Tibial nerve (tissue), 4 donors: ENCODE measurements at places on chromosomes 7 and 10. TPM values are rescaled to one million over a fixed set of nuclear protein-coding genes. Genes with fewer than 3 reads are reported as not detected.
A peak's percentile ranks its signal among the peaks of the same experiment; 100 is the strongest.

Gene SLC18A3
- total RNA-seq, result not detected

GRCh38 chr7:92244808-92245486 lies 767 bp downstream of the KRIT1 start:
- peak overlapping the region; percentile 83 for H3K4me3 ChIP-seq
- no peaks in the 10 kb centered on the region for H3K4me1 ChIP-seq
- peak overlapping the region; percentile 92 for H3K27ac ChIP-seq
- no peaks in the 10 kb centered on the region for H3K27me3 ChIP-seq
- H3K36me3 ChIP-seq, result no peaks in the 10 kb centered on the region
- DNase-seq, result no peak

Gene BAG3
- 38.4 TPM for total RNA-seq

GRCh38 chr7:78215199-78215598 lies 416.6 kb downstream of the PHTF2 start:
- no peak overlapping the region for H3K27ac ChIP-seq
- no peak overlapping the region for H3K4me3 ChIP-seq
- no peaks in the 10 kb centered on the region for H3K36me3 ChIP-seq
- DNase-seq, result no peak
- no peaks in the 10 kb centered on the region for H3K4me1 ChIP-seq
- H3K27me3 ChIP-seq, result no peaks in the 10 kb centered on the region

- no peak overlapping the region for H3K27ac ChIP-seq
- H3K36me3 ChIP-seq, result no peaks in the 10 kb centered on the region
- no peaks in the 10 kb centered on the region for H3K27me3 ChIP-seq
- no peak overlapping the region for H3K4me3 ChIP-seq
- no peaks in the 10 kb centered on the region for H3K4me1 ChIP-seq
These were observed 150.4 kb downstream of the TAX1BP1 start for GRCh38 chr7:27890205-27890849.

GRCh38 chr10:102413053-102413705 lies 5.4 kb downstream of the PSD start:
- DNase-seq, result no peak
- H3K27me3 ChIP-seq, result peaks cover 97% of the 10 kb centered on the region
- no peaks in the 10 kb centered on the region for H3K36me3 ChIP-seq
- no peak overlapping the region for H3K4me3 ChIP-seq
- no peaks in the 10 kb centered on the region for H3K4me1 ChIP-seq

DNA sequence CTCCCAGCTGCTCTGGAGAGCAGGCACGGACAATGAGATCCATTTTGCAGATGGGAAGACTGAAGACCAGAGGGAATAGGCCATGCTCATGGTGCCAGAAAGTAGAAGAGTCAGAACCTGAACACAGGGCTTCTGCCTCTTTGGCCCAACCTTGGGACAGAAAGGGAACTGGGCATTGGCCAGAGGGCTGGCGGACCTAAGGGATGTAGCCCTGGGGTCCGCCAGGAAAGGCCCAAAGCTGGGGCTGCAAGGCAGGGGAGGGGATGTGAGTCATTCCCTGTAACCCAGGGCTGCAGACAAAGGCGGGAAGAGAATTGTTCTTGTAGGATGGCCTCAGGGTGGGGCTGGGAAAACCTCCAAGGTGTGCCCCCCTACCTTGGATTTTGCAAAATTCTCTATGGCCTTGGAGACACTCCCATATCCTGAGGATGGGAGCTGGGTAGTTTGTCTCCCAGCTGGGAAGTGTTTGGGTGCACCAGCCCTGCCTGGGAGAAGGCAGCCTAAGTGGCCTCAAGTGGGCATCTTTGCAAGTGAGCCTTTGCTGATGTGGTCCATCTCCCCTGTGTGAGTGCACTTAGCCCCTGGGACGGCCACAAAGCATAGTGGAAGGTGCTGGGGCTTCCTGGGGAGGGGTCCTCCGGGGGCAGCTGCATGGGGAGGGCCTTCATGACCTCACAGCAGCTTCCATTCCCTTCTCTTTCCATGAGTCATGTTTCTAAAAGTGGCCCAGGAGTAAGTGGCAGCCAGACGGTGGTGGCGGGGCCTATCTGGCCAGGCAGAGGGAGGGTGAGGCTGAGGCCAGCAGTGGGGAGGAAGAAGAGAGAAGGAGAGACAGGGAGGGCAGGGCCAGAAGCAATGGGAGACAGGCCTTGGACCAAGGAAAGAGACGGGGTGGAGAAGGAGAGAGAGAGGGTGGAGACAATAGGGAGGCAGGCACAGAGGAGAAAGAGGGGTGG lies 9.2 kb downstream of the AQP1 start:
- no peaks in the 10 kb centered on the region for H3K36me3 ChIP-seq
- no peak overlapping the region for H3K4me3 ChIP-seq
- no peaks in the 10 kb centered on the region for H3K4me1 ChIP-seq
- H3K27me3 ChIP-seq, result no peaks in the 10 kb centered on the region

Gene PIP
- not detected for total RNA-seq

DNA sequence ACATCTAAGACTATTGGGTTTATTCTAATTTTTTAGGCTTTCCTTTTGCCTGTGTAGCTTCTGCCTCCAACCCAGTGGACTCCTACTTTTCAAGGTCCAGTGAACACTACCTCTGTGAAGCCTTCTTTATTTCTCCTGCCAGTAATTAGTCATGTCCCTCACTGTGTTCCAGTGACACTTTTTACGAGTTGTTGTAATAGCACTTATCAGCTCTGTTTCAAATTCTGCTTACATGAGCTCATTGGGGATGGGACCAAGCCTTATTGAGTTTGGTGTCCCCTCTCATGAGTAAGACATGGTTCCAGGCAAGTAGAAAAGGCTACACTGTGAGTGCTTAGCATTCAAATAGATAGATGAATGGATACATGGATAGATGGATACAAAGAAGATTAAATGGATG lies 184.6 kb downstream of the HIBADH start:
- H3K27me3 ChIP-seq, result no peaks in the 10 kb centered on the region
- no peak overlapping the region for H3K27ac ChIP-seq
- no peaks in the 10 kb centered on the region for H3K36me3 ChIP-seq
- no peak for DNase-seq
- H3K4me3 ChIP-seq, result no peak overlapping the region

GRCh38 chr7:116802746-116803152 lies 59.6 kb upstream of the CAPZA2 start:
- DNase-seq, result no peak
- H3K27ac ChIP-seq, result peak overlapping the region; percentile 18
- H3K36me3 ChIP-seq, result no peaks in the 10 kb centered on the region
- H3K4me3 ChIP-seq, result no peak overlapping the region

- no peak for DNase-seq
- no peak overlapping the region for H3K4me3 ChIP-seq
- no peak overlapping the region for H3K27ac ChIP-seq
- peaks cover 65% of the 10 kb centered on the region for H3K36me3 ChIP-seq
- H3K4me1 ChIP-seq, result no peaks in the 10 kb centered on the region
These were observed 8.9 kb downstream of the COL1A2 start for GRCh38 chr7:94403546-94403945.

DNA sequence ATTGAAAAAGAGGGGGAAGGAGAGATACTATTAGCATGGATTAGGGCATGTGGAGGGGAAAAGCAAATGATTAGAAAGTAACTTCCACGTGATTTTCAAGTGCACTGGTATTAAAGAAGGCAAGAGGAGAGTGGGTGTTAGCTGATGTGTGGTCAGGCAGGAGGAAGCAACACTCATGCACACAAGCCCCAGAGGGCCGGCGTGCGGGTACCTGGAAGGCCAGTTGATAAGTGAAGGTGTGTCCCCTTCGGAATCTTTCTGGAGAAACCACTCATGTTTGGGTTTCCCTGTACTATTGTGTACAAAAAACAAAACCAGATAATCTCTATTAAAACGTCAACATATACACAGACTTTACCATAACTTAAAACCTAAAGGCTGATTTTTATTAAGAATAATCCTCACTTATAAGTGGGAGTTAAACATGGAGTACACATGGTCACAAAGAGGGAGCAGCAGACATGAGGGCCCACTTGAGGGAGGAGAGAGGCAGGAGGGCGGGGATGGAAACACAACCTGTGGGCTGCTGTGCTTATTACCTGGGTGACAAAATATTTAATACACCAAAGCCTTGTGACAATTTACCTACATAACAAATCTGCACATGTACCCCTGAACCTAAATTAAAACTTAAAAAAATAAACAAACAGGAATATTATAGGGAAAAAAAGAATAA lies 98.9 kb downstream of the SVIL start:
- no peak overlapping the region for H3K4me3 ChIP-seq
- H3K4me1 ChIP-seq, result no peaks in the 10 kb centered on the region
- H3K27me3 ChIP-seq, result no peaks in the 10 kb centered on the region
- H3K36me3 ChIP-seq, result no peaks in the 10 kb centered on the region
- no peak for DNase-seq
